Mesothelial cell of epicardium (in vitro differentiated cells): ENCODE measurements at places on chromosomes 1 and 21. TPM values are rescaled to one million over a fixed set of nuclear protein-coding genes. Genes with fewer than 3 reads are reported as not detected.
A peak's percentile ranks its signal among the peaks of the same experiment; 100 is the strongest.

Gene CRNN
- not detected in 3 replicates for total RNA-seq

Gene PDC
- not detected in 3 replicates for total RNA-seq

Gene LCE2A
- total RNA-seq, result not detected in 3 replicates

Gene TBX19
- 2.4 to 2.9 TPM (median 2.6 TPM) in 3 replicates for total RNA-seq

Gene ALX3
- total RNA-seq, result 127 to 136 TPM (median 132 TPM) in 3 replicates

Gene SLC1A7
- 0.09 TPM in 1 of 3 replicates, not detected in the others for total RNA-seq

Gene SHC1
- 115 to 132 TPM (median 117 TPM) in 3 replicates for total RNA-seq

Gene RGS13
- total RNA-seq, result 1.1 to 1.8 TPM (median 1.2 TPM) in 3 replicates

- no peak for DNase-seq
- H3K36me3 ChIP-seq, result peaks cover 3% of the 10 kb centered on the region
- H3K27ac ChIP-seq, result peak overlapping the region; percentile 86
- no peaks in the 10 kb centered on the region for H3K27me3 ChIP-seq
- H3K4me1 ChIP-seq, result peaks cover 57% of the 10 kb centered on the region
These were observed 703 bp downstream of the ERI3 start for GRCh38 chr1:44354268-44354839.

DNA sequence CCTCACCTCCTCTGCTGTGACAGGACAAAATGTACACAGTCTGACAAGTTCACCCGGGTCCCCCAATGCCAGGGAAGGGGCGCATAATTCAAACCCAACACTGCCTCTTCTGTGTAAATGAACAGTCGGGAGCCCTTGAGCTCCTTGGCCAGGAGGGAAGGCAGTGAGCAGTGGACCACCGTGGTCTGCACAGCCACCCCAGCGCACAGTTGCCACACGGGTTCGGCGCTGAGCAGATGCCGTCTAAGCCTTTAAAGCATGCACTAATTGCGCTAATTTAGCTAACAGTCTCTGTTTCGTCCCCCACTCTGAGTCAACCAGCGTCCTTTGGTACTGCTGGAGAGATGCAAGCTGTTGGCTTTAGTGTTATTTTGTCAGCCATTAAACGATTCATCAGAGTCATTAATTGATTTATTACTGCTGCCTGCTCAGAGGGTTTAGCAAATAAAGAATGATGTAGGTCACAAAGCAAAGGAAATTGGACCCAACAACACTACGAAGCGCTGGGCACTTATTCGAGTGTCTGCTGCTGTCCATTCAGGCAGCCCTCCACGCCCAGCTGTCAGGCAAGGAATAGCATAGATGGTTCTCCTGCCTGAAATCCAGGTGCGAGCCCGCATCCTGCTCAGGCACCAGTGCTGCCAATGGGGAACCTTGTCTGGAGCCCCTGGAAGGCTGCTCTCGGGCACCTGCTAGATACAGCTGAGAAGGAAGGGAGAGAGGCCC lies 91.5 kb downstream of the MRPL37 start:
- DNase-seq, result no peak
- no peaks in the 10 kb centered on the region for H3K36me3 ChIP-seq
- H3K4me1 ChIP-seq, result peaks cover 81% of the 10 kb centered on the region
- H3K27me3 ChIP-seq, result no peaks in the 10 kb centered on the region

- H3K36me3 ChIP-seq, result peaks cover 4% of the 10 kb centered on the region
- no peak overlapping the region for H3K27ac ChIP-seq
- no peaks in the 10 kb centered on the region for H3K27me3 ChIP-seq
- peak; percentile 46 for DNase-seq
- no peak overlapping the region for H3K4me3 ChIP-seq
These were observed 38.2 kb downstream of the URB2 start for GRCh38 chr1:229664133-229664689.

DNA sequence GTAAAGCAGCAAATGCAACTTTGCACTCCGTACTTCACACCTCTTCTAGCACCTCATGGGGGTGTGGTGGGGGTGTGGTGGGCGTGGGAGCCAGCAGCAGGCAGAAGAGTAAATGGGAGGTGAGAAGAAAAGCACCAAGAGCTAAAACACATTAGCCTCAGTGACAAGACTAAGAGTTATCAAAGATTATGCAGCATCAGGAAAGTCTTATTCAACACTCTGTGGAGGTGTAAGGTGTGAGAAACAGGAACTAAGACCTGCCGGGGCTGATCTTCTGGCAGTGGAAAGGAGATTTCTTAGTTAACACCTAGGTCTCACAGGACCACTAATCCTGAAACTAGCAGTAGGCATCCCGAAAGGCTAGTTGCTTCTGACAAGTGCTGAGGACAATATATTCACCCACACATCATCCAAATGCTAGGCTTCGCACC lies 9.9 kb downstream of the TGFBR3 start:
- no peak for DNase-seq
- no peaks in the 10 kb centered on the region for H3K36me3 ChIP-seq
- no peak overlapping the region for H3K27ac ChIP-seq
- no peak overlapping the region for H3K4me3 ChIP-seq
- peaks cover 53% of the 10 kb centered on the region for H3K27me3 ChIP-seq

- H3K4me3 ChIP-seq, result no peak overlapping the region
- no peaks in the 10 kb centered on the region for H3K4me1 ChIP-seq
- no peak overlapping the region for H3K27ac ChIP-seq
- no peak for DNase-seq
- H3K36me3 ChIP-seq, result peaks cover 9% of the 10 kb centered on the region
These were observed 38.2 kb downstream of the SELENOF start for GRCh38 chr1:86875722-86876121.

DNA sequence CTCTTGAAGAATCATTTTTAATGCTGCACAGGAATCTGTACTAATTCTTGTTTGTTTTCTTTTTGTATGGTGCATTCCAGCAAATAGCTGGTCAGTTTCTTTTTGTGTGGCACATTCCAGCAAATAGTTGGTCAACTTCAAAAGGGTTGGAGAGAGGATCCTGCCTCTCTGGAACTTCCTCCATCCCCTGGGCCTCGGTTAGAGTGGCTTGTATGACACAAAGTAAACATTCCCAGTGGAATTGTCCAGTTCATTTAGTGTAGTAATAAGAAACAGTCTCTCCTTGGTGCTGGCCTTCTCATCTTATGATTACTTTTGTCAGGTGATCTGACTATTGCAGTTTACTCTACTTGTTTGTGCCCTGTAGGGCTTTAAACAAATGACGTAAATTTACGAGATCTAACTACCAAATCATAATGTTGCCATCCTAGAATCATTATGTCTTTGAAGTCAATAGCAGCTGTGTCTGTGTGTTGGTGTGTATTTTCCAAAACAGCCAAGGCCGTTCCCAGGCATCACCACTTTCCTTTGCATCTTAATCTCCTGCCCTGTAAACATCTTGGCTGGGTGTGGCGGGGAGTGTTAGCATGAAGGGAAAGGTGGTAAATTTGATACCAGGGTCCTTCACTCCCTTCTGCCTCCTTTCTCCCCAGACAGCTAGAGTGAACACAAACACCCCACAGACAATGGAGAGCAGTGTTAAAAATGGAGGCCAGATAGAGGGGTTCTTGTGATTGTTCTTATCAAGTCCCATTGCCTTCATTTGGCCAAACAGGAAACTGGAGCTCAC lies 77.9 kb downstream of the CDC7 start:
- DNase-seq, result no peak
- no peak overlapping the region for H3K4me3 ChIP-seq
- H3K27ac ChIP-seq, result no peak overlapping the region
- H3K36me3 ChIP-seq, result no peaks in the 10 kb centered on the region

GRCh38 chr1:27981145-27981544 lies 21.4 kb downstream of the XKR8 start:
- peaks cover 12% of the 10 kb centered on the region for H3K36me3 ChIP-seq
- no peak overlapping the region for H3K27ac ChIP-seq
- no peaks in the 10 kb centered on the region for H3K27me3 ChIP-seq
- no peak overlapping the region for H3K4me3 ChIP-seq

DNA sequence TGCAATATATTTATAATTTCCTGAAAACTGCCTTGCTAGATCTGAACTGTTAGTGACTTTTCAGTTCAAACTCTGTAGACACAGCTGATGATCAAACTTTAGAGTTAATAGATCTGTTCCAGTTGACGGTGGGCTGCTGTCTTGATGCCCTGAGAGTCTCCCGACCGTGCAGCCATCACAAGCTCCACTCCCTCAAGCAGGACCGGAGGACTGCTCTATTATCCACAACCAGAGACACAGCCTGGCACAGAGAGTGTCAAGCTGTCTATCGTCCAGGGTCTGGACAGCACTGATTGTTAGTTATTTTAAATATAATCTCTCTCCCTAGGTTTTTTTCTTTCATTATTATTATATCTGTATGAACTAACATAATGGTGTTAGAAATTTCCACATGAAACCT lies 8.0 kb downstream of the CHODL start:
- H3K4me3 ChIP-seq, result no peak overlapping the region
- H3K4me1 ChIP-seq, result peaks cover 5% of the 10 kb centered on the region
- no peak overlapping the region for H3K27ac ChIP-seq
- no peaks in the 10 kb centered on the region for H3K36me3 ChIP-seq

DNA sequence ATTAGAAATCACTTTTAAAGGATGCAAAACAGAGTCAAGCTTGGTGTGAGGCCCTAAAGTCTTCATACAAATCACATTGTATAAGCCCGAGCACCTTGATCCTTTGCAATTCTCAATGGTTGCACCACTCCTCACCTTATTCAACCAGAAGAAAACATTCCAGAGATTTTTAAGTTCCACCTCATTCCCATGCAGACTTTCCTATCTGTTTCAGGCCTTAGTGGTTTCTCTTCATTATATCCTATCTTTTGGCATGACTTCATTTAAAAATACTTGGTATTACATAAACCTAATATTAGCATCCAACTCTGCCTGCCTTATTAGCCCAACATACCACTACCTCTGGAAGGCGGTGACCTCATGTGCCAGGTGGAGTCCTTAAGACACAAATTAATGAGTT lies 9.3 kb upstream of the GREM2 start:
- H3K4me3 ChIP-seq, result no peak overlapping the region
- DNase-seq, result no peak
- no peaks in the 10 kb centered on the region for H3K36me3 ChIP-seq
- no peak overlapping the region for H3K27ac ChIP-seq

- H3K4me1 ChIP-seq, result peaks cover 12% of the 10 kb centered on the region
- H3K36me3 ChIP-seq, result no peaks in the 10 kb centered on the region
- no peaks in the 10 kb centered on the region for H3K27me3 ChIP-seq
- H3K4me3 ChIP-seq, result no peak overlapping the region
- H3K27ac ChIP-seq, result no peak overlapping the region
These were observed 15.3 kb upstream of the SSX2IP start for GRCh38 chr1:84705513-84705912.

GRCh38 chr1:174995916-174996315 lies 3.8 kb upstream of the CACYBP start:
- no peaks in the 10 kb centered on the region for H3K27me3 ChIP-seq
- H3K4me3 ChIP-seq, result no peak overlapping the region
- no peak overlapping the region for H3K27ac ChIP-seq
- no peak for DNase-seq
- peaks cover 17% of the 10 kb centered on the region for H3K4me1 ChIP-seq
- peaks cover 2% of the 10 kb centered on the region for H3K36me3 ChIP-seq

- H3K27me3 ChIP-seq, result peaks cover 36% of the 10 kb centered on the region
- peaks cover 12% of the 10 kb centered on the region for H3K4me1 ChIP-seq
- H3K4me3 ChIP-seq, result no peak overlapping the region
- H3K36me3 ChIP-seq, result no peaks in the 10 kb centered on the region
These were observed 90.9 kb downstream of the SLC30A10 start for GRCh38 chr1:219837274-219837993.

DNA sequence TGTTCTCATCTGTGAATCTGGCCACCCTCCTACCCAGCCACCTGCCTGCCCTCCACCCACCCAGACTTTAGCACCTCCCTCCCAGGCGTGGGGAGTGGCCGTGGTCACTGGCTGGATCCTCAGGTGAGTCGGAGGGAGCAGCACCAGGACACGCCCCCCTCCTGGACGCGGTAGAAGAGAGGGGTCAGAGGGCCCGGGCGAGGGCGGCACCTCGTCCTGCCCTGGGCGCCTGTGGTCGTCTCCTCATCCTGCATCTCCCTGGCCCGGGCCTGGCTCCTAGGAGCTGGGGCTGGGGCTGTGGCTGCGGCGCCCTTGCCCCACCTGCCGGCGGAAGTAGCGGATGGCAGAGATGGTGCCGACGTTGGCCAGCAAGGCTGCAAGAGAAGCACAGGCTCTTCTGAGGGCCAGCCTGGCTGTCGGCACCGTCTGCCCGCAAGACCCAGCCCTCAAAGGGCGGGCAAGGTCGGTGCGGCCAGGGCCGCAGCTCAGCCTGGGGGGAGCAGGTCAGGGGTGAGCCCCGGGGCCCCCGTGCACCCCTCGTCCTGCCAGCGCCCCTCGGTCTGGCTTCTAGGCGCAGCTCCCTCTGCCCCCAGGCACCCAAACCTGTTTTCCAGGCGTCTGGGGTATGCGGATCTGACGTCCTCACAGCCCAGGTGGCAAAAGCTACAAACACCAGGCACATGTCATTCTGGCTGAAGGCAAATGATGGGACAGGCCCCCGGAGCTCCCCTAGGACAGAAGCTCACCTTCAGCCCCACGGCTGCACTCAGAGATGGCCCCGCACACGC lies 5.8 kb downstream of the PERM1 start:
- no peaks in the 10 kb centered on the region for H3K27me3 ChIP-seq
- peaks cover 6% of the 10 kb centered on the region for H3K36me3 ChIP-seq
- DNase-seq, result peak; percentile 63
- peak overlapping the region; percentile 59 for H3K4me3 ChIP-seq
